Stimulated activated CD4-positive, alpha-beta T cell treated with anti-CD3 and anti-CD28 coated beads, Interleukin-1b, Interleukin-23, amount 100 ng/mL, for 1 hour (primary cell): ENCODE measurements at places on chromosomes 5 and 9.

DNA sequence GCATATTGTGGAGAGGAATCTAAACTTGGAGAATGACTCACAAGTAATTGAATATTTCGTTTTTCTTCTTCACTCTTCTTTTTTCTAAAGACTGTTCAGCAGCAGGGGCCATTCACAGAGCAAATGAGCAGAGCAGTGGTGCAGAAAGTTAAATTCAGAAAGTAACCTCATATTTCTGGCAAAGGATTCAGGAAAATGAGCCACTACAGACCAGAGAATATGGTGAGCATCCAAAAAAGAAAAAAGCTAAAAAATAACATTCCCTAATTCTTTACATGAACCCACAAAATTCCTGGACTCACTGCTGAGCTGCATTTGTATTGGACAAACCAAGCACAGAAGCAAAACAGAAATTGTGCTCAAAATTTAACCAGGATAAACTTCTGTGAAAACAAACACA is 1486.8 kb upstream of the C9orf72 start:
- no peak for DNase-seq

GRCh38 chr5:112895682-112896081 is 26.3 kb downstream of the REEP5 start:
- no peak for DNase-seq

- DNase-seq: no peak
These were observed 48.2 kb downstream of the SLC1A3 start for GRCh38 chr5:36654564-36654963.

GRCh38 chr5:177132136-177133095 is 1.2 kb upstream of the NSD1 start:
- DNase-seq: no peak

- no peak for DNase-seq
These were observed 288.8 kb downstream of the ARL15 start for GRCh38 chr5:54021431-54022164.

DNA sequence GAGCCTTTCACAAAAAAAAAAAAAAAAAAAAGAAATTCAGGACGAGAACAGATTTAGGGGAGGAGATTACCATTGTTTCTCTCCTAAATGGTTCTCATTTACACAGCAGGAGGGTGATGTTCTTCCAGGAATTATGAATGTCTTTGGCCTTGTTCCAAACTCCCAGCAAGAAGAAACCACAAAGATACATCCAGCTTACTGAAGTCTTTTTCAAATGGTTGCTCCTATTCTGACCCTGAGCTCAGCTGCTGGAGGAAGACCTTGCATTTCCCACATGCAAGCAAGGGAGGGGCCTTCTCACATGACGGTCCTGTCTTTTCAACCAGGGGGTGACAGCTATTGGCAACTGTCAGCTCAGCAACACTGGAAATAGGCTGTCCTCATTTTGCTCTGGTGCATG is 203.0 kb upstream of the VLDLR start:
- no peak for DNase-seq

GRCh38 chr5:141439411-141440141 is 9.3 kb downstream of the PCDHGA12 start:
- no peak for DNase-seq

DNA sequence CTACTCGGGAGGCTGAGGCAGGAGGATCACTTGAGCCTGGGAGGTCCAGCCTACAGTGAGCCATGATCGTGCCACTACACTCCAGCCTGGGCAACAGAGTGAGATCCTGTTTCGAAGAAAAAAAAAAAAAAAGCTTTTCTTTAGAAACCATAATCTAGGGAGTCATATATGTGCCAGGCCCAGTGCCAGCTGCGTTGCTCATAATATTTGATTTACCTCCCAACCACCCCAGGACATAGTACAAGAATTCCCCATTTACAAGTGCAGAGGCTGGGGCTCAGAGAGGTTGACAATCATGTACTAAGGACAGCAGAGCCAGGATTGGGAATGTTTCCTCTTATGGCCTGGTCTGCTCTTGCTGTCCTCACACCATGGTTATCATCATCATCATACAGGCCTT is 25.1 kb upstream of the TRIM14 start:
- DNase-seq: no peak

DNA sequence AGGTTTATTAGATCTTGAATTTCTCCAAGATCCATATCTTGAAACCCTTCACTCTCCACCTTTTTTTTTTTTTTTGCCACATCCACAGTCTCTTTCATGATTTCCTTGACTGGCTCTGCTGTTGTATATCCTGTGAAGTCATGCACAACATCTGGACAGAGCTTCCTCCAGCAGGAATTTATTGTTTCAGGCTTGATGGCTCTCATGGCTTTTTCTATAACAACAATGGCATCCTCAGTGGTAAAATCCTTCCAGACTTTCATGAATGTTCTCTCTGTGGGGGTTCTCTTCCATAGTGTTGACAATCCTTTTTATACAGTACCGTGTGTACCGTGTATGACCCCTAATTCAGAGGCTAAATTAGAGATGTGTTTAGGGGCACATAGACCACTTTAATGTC is 24.0 kb downstream of the RANBP17 start:
- no peak for DNase-seq

DNA sequence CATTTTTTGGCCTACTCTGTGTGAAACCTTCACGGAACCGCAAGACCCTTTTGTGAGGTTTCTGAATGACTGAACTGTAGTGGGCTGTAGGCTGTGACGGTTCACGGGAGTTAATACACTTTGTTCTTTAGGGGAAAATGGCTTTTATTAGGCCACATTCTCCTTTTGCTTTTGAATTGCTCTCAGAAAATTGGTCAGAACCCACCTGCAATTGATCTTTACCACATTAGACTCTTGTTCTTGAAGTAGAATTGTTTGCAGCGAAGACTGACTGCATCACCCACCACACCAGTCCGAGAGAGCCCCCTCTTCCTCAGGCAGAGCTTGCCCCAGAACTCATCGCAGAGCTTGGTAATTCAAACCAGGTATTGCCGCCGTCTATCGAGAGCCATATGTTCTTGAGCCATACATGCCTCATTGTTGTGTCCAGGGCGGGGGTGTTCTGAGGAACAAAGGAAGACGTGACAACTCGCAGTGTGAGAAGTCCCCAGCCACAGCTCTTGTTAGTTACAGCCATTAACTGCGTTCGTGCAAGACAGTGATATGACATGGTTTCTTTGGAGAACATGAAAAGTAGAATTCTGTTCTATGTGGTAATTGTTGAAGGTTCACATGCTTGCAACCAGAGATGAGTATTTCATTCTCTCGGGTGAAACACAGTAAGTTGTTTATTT is 166.4 kb upstream of the OTULINL start:
- DNase-seq: no peak

GRCh38 chr5:156383510-156384265 is 56.7 kb downstream of the SGCD start:
- no peak for DNase-seq

GRCh38 chr9:122348288-122348777 is 22.5 kb upstream of the PTGS1 start:
- DNase-seq: no peak

GRCh38 chr9:128946571-128947276 is 679 bp downstream of the DOLK start:
- DNase-seq: no peak

- no peak for DNase-seq
These were observed 132.4 kb downstream of the HACD4 start for GRCh38 chr9:20898885-20899554.

DNA sequence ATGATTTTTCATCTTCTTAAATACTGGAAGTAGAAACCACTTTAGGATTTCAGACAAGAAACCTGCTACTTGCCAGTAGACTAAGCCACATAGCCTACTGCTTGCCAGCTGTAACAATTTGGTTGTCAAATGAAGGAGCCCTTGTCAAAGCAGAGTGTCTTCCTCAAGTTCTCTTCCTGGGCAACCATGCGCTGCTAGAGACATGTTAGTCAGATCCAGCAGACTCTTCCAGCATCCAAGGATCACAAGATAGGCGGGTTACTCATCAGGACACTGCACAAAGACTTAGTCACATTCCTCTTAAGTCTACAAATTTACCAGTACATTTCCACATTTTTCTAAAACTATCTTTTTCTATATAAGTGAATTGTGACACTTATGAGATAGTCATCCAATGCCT is 24.4 kb downstream of the SKIC3 start:
- DNase-seq: no peak

- DNase-seq: no peak
These were observed 188.9 kb upstream of the ZNF618 start for GRCh38 chr9:113687107-113687679.

GRCh38 chr9:134059661-134060395 is 8.0 kb downstream of the BRD3 start:
- DNase-seq: no peak
